HTR-8/SVneo (cell line): ENCODE measurements at places on chromosomes 7 and 10.

DNA sequence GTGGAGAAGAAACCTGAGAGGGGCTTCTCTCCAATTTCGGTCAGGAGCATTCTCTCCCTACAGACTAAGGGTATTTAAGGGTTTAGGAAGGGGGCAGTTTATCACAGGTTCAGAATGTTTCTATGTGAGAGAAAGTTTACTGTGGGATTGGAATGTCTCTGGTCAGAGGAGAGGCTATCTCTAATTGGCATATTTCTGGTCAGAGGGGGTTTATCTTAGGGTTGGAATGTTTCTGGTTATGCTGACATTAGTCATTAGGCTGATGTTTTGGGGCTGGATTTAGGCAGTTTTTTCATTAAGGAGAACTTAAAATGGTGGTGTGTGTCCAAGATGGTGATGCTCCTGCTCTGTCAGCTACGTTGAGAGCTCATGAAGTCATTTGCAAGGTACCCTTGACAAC lies 758.0 kb downstream of the TYW1 start:
- no peak for DNase-seq

DNA sequence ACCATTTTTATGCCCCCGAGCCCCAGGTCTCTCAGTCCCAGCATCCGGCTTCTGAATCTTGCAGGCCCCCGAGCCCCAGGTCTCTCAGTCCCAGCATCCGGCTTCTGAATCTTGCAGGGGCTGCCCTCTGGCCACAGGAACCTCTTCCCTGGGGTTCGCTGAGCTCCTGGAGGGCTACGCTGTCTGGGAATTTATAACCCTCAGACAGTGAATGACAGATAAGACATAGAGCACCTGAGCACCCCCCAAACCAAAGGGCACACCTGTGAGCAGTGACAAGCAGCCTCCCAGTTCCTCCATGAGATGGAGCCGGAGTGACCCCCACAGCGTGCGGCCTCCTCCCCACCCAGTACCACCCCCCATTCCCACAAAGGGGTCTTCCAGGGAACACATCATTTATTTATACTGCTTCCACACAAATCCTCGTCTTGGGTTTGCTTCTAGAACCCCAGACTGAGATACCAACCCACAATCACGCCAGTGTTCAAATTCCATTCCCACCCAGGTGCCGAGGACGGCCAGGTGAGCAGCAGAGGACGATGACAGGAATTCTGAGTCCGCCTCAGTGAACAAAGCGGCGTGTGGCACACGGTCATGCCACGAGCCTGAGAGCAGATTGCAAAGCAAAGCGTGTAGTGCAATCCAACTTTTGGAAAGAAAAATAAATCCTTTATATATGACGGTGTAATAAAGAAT lies 57.7 kb upstream of the FAM20C start:
- DNase-seq = no peak

- no peak for DNase-seq
These were observed 884 bp upstream of the PRF1 start for GRCh38 chr10:70603449-70603801.

DNA sequence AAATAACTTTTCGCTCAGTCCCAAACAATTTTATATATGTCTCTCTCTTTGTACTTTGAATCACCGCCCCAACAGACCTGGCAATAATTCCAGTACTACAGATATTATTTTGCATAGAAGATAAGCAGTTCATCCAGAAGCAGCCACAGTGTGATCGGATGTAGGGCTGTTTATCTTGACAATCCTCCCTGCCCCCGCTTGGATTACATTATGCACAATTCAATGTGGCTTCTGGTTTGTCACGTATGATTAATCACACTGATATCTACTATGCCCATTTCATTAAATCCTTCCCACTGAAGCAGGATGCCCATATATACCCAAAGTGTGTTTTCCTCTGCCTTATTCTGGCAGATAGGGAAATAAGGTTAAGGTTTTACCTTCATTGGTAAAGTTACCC lies 115.2 kb downstream of the PDE1C start:
- peak; percentile 14 for DNase-seq

DNA sequence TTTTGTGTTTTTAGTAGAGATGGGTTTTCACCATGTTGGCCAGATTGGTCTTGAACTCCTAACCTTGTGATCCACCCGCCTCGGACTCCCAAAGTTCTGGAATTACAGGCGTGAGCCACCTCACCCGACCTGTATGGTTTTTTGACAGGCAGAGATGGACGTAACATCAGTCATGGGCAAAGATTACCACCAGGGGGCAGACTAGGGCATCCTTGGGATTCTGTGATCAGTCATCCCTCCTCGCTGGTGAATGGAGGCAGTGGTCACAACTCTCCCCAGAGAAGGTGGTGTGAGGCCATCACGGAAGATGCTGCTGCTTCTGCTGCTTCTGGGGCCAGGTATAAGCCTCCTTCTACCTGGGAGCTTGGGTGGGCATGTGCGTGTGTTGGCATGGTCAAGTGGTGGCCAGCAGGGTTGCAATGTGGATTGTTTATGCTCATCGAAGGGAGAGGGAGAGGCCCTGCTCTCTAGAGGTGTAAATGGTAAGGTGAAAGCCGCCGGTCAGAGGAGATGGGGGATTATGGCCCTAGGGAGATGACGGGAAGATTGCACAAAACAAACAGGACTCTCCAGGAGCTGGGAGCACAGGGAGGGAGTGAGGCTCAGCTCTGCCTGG lies 122.7 kb upstream of the PRSS1 start:
- DNase-seq = no peak

- no peak for DNase-seq
These were observed 8.7 kb upstream of the SAMD9L start for GRCh38 chr7:93156884-93157283.

DNA sequence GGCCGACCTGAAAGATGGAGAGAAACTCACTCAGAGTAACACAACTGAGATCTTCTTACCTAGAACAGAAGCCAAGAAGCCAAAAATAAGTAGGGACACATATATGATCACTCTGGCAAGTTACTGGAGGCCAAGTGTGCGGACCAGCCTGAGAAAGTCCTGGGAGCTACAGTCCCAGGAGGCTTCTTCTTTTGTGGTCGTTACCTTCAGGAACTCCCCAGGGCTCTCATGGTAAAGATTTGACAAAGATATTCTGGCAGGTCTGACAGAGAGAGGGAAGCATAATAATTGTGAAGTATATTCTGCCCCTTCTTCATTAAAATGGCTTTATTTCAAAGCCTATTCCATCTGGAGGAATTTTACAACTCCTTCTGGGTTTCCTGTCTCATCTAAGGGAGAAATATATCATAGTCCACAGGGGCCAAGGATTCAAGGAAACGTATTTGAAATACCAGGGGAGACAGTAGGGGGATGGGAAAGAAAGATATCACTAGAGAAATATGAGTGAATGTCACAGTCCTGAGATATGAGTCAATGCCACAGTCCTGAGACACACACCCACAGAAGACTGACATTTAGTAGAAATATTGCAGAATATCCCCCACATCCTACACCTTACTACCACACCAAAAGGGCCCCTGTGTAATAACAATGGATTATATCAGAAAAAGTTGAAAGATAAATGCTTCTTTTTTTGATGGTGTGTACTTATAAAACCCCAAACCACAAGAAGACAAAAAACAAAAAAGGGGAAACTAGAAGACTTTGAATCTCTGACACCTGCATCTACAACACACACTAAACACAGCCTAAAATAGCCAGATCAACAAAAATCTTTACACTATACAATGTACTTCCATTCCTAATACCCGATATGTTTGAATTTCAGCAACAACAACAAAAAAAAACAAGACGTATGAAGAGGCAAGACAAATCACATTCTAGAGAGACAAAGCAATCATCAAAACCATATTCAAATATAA lies 594.2 kb upstream of the NRG3 start:
- DNase-seq = no peak

- DNase-seq = peak; percentile 35
These were observed 169.9 kb upstream of the ASAH2 start for GRCh38 chr10:50421026-50421719.

- DNase-seq = no peak
These were observed 2.0 kb upstream of the WBP1L start for GRCh38 chr10:102741726-102742237.

GRCh38 chr7:151736403-151736909 lies 140.5 kb downstream of the PRKAG2 start:
- DNase-seq = peak; percentile 90

GRCh38 chr10:7501157-7501556 lies 90.3 kb upstream of the SFMBT2 start:
- DNase-seq = no peak

DNA sequence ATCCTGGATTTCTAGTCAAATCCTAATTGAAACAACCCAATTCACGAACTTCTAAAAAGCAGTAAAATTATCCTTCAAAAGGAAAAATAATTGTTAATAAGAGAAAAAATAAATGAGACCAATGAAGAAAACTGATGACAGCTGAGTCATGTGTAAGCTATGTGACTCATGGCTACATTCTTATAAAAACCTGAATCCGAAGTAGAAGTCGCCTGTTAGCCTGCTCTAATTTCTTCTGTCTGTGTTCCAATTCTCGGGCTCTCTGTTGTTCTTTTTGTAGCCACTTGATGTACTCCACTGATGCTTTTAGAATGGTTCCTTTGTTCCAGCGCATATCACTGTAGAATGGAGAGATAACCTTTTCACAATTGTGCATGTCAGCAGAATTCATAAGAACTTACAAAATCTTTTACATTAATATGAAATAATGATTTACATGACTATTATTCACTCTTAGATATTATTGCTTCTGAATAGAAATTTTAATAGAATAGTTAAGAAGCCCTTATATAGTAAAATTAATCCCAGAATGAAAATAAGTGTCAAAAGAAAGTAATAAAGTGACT lies 88.8 kb downstream of the TFEC start:
- DNase-seq = no peak

DNA sequence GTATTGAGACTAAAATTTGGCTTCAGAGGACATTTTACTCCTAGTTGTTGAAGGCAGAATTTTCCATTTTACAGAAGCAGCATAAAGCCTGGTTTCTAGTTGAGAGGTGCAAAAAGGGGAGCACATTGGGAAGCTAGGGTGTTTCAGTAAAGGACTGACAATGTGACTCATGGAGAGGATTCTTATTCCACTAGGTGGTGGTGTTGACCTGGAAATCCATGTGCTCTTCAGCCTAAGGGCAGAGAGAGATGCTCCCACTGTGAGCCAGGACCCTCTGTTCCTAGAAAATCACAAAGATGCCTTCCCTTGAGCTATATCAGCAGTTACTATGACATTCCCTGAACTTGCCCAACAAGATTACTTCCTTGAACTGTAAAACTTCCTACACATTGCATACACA lies 687.8 kb downstream of the IPMK start:
- DNase-seq = peak; percentile 2

DNA sequence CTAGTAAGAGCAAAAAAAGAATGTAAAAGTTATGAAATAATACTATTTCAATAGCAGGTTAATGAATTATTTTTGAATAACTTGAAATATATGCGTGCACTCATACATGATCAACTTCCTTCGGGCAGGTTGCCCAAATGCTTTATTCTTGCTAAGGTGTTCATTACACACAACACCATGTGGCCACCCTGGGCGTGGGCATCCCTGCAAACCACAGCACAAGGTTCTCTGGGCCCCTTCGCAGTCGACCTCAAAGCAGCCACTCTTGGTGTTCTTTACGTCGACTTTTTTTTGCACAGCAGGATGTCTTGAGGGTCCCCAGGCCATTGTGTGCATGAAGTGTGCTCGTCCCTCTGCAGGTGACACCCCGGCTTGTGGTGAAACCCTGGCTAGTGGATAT lies 300.7 kb upstream of the PITRM1 start:
- DNase-seq = no peak

- DNase-seq = no peak
These were observed 476.2 kb upstream of the FZD8 start for GRCh38 chr10:36118314-36118713.

DNA sequence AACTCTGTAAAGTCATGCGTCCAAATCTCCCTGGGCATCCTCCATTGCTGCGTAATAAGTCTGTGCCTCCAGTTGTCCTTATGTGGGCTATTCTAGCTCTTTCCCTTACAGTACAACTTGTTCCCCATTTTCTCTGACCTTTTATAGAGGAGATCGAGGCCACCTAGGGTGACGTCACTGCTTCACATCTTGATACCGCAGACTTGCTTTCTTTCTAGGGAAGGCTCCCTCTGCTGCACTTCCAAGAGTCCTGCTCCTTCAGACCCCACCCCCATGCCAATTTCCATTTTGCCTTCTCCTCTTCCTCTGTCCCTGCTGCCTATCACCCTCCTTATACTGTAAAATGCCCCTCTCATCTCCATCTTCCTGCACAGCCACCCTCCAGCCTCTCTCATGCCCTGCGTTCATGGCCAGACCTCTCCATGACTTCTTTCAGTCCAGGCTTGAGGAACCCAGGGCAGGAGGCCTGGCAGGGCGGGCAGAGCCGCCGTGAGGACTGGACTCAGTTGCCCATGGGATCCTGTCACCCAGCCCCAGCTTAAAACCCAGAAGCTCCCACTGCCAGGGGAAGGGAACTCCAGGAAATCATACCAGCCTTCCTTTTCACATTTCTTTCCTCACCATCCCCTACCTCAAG lies 57.5 kb downstream of the CAMK1D start:
- DNase-seq = no peak

DNA sequence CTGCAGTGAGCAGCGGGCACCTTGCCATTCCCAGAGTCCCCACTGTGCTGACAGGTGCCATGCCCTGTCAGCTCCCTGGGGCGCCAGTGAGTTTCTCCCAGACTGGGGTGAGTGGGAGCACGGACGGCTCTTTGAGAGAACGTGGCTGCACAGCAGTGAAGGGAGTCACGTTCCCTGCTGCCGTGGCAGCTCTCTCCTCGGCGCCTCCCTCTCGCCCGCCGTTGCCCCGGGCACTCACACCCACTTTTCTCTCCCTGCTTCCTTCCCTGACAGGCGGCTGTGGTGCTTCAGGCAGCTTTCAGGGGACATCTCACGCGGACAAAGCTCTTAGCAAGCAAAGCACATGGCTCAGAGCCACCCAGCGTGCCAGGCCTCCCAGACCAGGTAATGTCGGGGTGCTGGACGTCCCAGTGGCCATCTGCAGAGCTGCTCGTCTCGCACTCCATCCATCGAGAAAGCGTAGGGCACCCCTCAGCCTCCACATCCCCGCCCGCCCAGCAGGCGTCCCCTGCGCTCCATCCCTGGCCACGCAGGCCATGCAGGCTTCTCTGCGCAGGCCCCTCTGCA lies 27.1 kb upstream of the TTYH3 start:
- DNase-seq = no peak

GRCh38 chr10:25046641-25047040 lies 30.2 kb downstream of the THNSL1 start:
- no peak for DNase-seq

DNA sequence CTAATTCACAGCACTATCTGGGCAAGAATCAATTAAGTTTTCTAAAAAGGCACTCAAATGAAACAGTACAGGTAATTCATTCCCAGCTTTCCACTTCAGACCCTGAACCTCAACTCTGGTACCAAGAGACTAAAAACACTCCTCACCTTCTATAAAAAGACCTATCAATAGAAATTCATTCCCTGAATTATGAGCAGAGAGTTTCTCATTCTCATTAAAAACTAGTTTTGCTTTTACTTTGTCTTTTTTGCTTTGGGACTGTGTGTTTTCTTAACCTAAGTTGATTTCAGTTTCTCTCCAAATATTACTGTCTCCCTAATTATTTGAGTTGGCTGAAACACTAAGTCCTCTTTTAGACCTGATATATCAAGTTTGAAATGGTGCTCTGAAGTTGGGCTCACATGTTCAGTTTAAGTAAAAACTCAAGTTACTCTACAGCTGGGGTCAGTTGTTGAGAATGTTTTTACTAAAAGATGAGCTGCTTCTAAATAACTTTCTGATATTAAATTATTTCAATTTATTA lies 189.5 kb downstream of the JAZF1 start:
- no peak for DNase-seq

GRCh38 chr10:97928897-97929296 lies 79.3 kb downstream of the GOLGA7B start:
- DNase-seq = no peak
